ENCODE measurements at places on chromosomes 7 and 10.

DNA sequence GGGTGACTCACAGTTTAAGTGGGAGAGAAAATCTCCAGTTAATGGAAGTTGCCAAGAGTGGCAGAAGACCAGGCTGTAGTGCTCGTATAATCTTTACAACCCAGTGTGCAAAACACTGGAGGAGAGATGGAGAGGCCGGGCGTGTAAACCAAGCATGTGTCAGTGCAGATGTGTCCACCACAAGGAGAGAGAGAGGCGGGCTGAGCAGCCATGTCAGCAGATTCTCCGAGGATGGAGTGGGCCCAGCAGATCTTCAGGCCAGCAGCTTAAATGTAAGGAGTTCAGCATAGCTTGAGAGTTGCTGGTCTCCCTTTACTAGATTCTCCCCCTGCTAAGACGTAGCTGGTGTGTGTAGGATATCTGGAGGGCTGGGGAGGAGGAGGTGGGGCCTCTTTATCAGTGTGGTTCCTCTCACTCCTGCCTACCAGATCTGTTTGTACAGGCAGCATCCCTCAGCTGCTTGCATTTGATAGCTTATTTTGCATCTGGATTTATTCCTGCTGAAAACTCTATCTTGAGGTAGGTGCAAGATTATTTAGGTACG, 13.7 kb downstream of the BPGM start:
- no peak for DNase-seq

DNA sequence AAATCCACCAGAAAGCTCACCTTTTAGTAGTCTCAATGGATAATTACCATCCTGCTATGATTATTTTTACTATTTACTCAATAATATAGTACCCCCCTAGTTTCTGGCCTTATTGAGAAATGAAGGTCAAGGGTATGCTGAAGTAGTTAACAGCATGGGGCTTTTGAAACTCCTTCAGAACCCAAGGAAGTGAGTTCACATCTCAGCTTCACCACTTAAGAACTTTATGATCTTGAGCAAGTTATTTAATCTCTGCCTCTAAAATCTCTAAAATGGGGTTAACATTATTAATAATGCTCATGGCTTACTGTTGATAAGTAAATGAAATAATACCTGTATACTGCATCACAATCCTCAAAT, 5.8 kb downstream of the MTPN start:
- DNase-seq = no peak

- no peak for DNase-seq
Measured at GRCh38 chr10:124686707-124687376, 57.3 kb downstream of the FAM53B start.

DNA sequence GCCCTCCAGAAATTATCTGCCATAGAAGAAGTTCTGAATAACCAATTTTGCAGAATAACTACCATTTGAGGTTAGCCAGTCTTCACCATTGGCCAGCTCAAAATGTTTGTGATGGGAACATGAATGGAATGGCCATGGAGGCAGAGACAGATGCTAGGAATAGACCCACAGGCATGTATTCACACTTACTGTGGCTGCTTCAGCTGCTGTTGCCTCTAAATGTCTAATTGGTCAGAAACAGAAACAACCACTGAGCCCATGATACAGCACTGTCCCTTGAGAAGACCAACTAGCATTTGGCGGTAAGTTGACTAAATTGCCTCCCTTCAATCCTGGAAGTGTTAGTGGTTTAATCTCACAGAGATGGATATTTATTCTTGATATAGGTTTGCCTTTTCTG, 38.6 kb upstream of the TAS2R16 start:
- DNase-seq = no peak

DNA sequence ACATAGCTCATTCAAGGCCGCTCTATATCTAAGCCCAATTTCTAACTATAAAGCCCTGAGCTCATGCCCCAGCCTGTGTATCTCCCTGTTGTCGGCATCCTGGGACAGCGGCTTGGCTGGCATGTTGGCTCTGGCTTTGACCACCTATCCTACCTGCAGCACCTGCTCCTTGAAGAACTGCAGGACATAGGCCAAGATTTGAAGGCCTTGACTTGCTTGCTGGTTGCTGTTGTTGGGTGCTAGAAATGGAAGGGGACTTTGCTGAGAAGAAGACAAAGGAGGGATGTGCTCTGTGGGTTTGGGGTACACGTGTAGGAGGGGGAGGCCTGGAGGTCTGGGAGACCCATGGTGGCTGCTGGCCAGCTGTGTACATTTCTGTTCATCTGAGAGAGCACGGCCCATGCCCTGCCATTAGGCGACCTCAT, 11.1 kb downstream of the PNLIPRP2 start:
- no peak for DNase-seq

GRCh38 chr7:110852156-110852940, 238.6 kb upstream of the LRRN3 start:
- DNase-seq = no peak

- DNase-seq = no peak
Measured at GRCh38 chr10:85997544-85997943, 369.1 kb downstream of the GRID1 start.

DNA sequence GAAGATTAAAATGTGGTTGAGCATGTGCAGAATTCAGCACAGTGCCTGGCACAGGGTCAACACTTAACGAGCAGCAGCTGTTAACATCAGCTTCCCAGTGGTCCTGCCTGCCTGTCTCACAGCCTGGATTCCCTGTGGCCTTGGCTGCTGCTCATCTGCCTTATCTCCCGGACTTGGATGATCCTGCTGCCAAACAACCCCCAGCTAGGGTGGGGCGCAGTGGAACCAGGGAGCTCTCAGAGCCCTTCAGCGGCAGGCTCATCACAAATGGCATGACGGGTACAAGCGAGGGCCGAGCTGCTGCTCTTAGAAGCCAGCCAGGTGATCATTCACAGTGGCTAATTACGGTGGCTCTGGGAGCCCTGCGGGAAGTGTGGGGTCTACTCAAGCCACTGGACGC, 13.0 kb upstream of the SMARCD3 start:
- DNase-seq = no peak

DNA sequence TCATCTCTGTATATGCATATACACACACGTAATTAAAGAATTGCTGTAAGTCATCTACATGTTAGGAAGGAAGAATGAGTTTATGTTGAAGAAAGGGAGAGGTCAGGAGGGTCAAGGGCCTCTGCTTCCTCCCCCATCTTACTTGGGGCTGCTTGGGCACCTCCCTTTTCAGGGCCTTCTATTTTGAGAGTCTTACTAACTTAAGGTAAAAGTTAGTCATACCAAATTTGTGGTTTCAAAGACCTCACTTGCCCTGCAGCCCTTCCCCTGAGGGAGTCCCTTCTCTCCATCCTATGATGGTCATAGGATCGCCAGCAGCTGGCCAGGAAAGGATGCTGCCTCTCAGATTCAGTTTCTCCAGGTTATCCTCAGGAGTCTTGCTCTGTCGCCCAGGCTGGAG, 2.6 kb downstream of the PLEKHS1 start:
- DNase-seq = no peak

DNA sequence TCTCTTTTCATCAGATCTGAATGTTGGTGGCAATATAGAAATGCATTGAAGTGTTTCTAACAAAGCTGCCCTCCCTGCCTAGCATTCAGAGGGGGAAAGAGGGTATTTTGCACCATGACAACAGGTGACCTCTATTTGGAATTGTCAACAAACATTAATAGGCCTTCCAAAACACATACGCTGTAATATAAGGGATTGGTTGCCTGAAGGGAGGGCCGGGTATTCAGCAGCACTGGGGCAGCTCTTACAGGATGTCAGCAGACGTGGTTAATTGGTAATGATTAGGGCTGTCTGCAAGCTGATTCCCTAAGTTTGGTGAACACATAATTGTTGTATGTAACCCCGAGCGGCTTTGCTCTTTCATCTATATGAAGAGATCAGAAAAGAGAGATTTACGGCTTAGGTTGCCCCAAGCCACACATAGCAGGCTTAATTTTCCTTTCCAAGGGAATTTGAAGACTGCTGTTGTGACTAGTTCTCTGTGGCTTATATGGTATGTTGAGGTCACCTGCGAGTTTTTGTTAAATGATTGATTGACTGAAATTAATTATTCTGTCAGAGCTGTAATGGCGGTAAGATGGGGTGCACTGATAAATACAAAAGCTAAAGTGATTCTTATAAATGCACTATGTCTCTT, 759.3 kb downstream of the LRMDA start:
- peak; percentile 51 for DNase-seq

- DNase-seq = no peak
Measured at GRCh38 chr7:96322373-96322695, 436 bp upstream of the SLC25A13 start.

DNA sequence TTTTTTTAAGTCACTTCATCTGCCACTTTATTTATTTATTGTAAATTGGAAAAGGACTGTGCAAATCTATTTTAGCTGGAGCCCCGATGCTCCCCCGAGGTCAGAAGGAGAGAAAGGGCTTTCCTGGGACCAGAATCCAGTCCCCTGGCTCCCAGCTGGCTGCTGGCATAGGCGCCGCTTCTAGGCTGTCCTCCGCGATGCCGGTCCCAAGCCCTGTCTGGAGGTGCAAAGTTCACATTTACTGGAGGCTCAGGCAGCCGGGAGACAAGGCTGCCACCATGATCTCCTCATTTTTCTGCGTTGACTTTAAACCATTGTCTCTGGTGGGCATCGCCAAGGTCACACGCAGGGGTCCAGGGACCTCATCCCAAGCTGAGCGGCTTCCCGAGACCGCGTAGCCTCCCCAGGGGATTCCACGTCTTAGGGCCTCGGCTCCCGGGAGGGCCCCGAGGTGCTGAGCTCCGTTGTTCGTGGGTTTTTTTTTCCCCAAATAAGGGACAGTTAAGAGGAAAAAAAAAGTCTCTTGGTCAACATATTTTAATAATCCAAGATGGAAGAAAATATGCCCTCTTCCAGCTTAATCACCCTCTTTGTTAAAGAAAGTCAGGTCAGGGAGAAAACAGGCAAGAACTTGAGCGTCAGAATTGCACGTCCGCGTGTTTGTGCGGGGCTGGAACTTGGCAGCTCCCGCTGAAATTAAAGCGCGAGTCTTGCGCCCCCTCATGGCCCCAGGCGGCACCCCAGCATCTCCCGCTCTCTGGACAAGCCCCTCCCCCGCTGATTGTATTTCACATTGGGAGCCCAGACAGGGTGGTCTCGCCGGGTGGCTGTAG, 11.9 kb downstream of the RGR start:
- DNase-seq = peak; percentile 72

DNA sequence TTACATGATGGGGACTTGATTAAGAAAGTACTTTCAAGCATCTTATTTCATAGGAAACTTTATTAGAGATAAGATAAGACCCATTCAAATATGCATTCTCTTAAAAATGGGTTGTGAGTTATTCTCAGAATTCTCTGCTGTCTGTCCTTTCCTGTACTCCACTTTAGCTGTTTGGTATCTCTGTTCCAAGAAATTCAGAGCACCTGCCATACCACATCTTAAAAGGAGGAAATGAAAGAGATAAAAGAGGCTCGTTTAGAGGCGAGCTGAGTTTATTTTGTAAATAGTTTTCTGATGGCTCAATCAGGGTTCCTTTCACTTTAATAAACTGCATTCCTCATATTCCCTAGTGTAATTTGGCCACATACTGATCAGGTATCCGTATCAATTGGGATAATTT, 87.2 kb downstream of the MDFIC start:
- no peak for DNase-seq

GRCh38 chr7:145123502-145123901, 287.6 kb upstream of the TPK1 start:
- DNase-seq = no peak

GRCh38 chr7:37173670-37174069, 275.0 kb downstream of the ELMO1 start:
- DNase-seq = no peak

DNA sequence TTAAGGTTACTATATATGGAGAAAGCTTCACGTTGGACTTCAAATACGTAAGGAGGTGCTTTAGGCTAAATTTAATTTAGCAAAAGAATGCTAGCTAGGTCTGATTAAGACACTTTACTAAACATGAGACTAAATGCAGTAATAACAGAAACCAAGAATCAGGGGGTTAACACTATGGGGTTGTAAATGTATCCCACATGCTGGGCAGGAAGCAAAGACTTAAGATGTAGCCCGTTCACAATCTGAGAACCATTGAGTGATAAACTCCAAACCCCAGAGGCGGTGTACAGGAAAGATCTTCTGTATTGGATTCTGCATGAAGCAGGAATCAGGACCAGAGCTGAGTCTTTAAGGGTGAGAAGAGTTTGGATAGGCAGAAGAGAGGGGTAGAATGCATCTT, 60.4 kb downstream of the FZD1 start:
- DNase-seq = no peak

DNA sequence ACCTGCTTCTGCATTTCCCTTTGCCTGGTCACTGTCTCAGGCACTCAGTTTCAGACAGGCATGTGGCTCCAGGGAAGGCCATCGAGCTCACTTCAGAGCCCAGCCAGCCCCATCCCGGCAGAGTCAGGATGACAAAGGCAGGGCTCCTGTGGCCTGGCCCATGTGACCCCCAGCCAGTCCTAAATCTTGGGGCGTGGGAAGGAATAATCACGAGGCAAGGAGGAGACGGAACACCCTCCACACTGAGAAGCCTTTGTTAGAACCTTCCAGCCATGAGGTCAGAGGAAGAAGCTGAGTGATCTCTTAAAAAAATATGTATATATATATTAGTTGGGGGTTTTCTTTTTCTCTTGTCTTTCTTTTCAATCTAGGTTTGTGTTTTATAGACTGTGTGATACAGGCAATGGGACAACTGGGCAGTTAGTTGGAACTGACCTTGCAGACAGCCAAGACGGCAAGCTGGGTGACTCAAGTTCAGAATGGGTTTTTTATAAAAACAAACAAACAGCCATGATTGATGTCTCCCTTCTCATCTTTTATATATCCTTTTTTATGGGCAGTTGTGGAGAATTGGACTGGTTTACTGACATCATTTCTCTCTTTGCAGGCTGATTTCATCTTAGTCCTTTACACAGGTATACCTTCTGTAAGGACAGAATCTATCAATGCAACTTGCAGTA, 60.8 kb downstream of the CHN2 start:
- no peak for DNase-seq

- DNase-seq = no peak
Measured at GRCh38 chr7:79778786-79779770, 325.6 kb upstream of the MAGI2 start.

- peak; percentile 68 for DNase-seq
Measured at GRCh38 chr7:100632951-100633717, 8.2 kb downstream of the TFR2 start.

DNA sequence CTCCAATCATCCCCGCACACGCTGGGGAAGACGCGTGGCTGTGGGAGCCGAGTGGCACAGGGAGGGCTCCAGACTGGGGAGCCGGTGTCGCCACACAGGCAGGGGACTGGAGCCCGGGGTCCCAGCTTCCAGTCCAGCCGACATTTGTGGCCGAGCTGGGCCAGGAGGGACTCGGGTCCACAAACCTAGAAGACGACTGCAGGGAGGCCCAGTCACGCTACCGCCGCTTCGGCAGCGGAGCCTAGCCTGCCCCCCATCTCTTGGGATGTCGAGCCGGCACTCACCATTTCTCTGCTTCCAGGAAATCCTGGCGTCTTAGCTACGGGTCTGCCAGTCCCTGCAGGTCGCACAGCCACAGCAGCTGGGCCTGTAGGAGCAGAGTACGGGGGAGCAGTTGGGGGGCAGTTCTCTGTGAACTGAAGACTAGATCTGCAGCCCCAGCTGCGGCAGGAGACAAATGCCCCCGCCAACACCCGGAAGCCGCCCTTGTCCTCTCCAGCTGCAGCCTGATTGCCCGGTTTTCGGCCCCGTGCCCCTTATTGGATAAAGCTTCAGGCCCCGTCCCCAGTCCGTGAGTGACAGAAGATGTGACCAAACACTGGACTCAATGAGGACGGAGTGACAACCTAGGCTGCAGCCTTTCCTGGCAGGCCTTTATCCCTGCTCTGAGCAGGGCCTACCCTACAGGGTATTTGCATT, 270.7 kb downstream of the ZNF33B start:
- peak; percentile 9 for DNase-seq
